ENCODE measurements at places on chromosomes 12 and 14. TPM values are rescaled to one million over a fixed set of nuclear protein-coding genes. Genes with fewer than 3 reads are reported as not detected.

OTX2 gene
- polyA plus RNA-seq, result not detected

TXNDC16 gene
- polyA plus RNA-seq, result 12.7 TPM

NTS gene
- polyA plus RNA-seq, result 126 TPM

POTEM gene
- polyA plus RNA-seq, result not detected

DNA sequence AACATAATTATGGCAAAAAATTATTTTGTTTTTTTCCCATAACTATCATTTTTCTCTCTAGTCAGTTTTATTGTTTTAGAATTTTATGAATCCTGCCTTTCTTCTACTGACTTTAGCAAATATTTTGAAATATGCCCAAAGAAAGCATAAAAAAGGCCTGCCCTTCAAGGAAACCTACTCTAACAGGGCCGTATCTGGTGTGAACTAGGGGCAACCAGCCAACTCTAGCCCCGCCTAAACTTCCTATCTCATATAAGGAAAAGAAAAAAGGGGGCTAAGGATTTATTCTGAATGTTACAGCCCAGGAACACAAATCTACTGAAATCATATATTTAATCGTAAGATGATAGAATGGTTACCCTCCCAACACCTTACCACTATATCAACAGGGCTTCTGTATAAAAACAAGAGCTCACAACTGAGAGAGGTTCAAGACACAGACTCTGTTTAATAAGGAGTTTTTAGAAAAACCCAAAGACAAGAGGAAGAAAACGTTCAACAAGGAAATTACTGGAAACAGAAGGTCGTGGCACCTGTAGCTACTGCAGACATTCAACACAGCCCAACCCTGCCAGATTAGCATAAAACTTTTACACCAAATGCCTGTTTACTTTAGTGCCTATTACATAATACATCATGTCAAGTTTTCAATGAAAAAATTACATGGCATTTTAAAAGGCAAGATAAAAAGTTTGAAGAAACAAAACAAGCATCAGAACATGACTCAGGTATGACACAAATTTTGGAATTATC, 12.9 kb upstream of the EPYC start:
- no peak for DNase-seq

DNA sequence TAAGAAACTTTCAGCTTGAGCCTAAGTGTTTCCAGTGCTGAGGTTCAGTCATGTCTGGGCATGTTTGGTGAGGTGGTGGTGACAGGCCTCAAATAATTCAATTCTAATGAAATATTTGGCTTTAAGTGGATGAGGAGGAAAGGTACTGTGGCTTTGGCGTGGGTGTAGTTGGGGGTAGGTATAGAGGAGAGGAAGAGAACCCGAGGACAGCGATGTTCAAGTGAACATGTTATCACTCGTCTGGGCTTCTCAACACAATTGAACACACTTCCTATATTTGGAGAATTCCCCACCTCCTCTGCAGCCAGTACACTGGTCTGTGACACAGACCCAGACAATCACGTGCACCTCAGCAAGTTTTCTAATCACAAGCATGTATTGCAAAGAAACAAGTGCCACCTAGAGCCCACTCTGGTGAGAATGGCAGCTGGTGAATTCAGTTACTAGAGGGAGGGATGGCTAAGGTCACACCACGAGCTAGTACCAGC, 53.0 kb downstream of the IFNG-AS1 start:
- DNase-seq, result no peak

DNA sequence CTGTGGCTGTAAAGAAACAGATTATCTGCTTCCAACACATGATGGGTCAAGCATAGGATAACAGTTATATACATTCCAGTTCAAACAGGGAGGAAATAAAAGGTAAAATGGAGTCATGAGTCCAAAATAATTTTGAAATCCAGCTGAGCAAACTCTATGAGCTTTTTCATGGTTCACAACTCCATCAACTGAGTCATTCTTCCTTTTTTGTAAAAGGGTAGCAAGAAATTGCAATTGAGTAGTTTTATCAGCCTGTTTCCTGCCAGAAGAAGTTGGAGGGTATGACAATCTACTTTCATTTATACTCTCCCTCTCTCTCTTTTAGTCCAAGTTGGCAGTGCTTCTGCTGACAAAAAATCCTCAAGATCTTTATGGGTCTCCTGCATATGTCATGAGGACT, 95.6 kb downstream of the CPNE8 start:
- DNase-seq, result no peak

GRCh38 chr12:104672501-104673265, 215.9 kb downstream of the CHST11 start:
- no peak for DNase-seq

DNA sequence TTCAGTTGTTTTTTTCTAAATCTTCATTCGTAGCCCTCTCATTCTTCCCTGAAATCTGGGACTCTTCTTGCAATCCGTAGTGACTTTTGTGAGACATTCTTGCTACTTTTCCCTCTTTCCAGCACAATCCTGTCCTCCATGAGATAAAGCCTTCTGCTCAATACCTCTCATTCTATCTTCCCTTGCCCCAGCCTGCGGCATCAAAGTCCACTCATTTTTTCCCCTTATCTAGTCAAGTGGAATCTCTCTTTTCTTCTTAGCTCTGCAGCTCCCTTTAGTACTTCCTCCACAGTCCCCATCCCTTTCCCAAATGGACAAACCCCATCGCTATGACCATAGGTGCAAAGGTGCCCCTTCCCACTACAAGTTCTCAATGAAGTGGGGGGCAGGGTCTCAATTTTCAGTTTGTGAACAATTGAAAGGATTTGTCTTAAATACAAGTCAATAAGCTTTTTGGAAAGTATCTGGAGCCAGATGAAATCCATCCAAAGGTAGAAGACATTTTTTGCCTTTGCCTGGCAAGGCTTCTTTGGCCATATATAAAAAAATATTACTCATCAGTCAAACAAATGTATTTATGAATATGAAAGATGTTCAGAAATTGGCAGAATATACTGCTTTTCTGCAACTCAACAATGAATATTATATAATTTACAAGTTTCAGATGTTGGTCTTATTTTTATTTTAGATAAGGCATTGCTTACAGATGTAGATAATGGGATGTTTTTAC, 179.4 kb downstream of the SNAPC1 start:
- no peak for DNase-seq

DNA sequence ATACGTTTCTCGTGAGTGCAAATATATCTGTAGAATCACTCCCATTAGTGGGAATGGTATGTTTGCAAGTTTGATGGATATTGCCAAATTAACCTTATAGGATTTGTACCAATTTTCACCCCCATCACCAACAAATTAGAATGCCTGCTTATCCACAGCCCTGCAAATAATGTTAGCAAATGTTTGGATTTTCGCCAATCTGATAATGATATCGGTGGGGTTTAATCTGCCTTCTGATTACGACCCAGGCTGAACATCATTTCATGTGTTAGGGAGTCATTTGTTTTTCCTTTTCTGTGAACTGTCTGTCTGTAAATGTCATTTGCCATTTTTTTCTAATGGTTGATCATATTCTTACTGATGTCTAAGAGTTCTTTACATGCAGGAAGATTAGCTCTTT, 4.1 kb upstream of the DAZAP2 start:
- no peak for DNase-seq

- DNase-seq, result no peak
These were observed 1.6 kb upstream of the SNRPF start for GRCh38 chr12:95857156-95857555.

GRCh38 chr12:10211101-10211939, 1.4 kb upstream of the GABARAPL1 start:
- no peak for DNase-seq

GRCh38 chr12:51262758-51263177, 7.4 kb downstream of the SMAGP start:
- DNase-seq, result peak; percentile 50

DNA sequence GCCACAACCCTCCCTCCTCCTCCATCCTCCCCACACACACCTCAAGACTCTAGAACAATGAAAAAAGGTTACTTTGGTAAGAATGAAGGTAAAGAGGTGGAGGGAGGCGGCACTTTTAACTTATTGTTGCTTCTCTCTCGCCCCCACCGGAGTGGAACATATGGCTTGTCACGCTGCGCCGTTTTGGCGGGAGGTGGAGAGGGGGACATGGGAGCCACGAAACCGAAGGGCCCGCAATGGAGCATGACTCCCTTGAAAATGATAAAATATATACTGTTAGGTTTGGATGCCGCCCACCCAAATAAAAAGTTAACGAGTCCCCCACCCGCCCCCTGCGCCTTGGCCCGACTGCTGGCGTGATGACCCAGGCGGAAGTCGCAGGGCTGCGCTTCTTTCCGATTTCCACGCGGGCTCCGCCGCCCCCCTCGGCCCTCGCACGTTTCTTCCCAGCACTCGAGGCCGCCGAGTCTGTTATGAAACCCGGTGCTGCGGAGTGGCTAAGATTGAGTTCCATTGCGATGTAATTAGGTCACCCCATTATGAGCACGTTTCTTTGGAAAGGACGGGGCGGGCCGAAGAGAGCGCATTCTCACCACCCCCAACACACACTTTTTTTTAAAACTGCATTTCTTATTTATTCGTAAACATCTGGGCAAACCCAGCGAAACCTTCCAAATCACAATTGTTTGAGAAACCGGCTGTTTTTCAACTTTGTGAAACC, 1.4 kb upstream of the ZFP36L1 start:
- peak; percentile 87 for DNase-seq

DNA sequence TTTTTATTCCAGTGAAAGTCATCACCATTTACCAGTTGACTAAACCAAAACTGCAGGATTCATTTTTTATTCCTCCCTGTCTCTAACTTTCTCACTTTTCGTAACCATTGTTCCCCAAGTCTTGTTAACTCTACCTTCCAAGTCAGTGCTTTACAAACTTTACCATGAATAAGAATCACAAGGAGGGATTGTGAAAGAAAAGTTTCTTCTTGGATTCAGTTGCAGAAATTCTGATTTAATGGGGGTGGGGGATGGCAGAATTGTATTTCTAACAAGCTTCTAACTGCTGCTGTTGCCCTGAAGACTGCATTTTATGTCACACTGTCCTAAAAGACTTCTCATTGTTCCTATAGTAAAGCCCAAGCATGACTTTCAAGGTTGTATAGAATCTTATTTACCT, 5.0 kb upstream of the RAB21 start:
- no peak for DNase-seq

DNA sequence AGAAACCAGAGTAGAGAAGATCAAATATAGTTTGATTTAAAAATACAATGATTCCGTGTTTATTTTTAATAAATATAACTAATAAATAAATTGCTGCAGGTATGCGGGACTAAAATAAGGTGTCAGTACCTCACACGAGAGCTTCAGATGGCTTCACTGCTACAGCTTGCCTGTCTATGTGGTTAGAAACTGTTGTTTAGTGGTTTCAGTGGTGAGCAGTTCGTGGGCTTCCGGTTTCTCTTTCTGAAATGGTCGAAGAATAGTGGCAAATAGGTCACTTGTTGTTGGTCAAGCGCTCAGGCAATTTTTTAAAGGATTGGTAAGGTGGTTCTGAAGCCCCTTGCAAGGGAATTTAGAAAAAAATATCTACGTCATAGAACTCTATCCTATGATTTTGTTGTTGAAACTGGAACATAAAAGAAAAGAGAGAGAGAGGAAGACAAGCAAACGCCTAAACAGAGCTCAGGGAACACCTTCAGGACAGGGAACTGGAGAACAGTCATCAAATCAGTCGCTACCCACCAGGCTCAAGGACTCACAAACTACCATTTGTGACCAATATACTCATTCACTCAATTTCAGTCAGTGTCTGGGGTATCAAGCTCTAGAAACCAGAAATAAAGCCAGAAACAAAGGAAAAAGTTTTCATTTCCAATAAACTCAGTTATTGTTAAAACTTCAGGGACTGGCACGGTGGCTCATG, 31.3 kb downstream of the GABARAPL1 start:
- no peak for DNase-seq

Data from large intestine (tissue), 12 donors.